ENCODE measurements at places on chromosomes 7 and 10. TPM values are rescaled to one million over a fixed set of nuclear protein-coding genes. Genes with fewer than 3 reads are reported as not detected.

Gene GBX1
- not detected for total RNA-seq

Gene KCP
- 0.52 TPM for total RNA-seq

Gene FXYD4
- 0.37 TPM for total RNA-seq

Gene PTF1A
- not detected for total RNA-seq

Gene ERVW-1
- not detected for total RNA-seq

Gene GPAM
- 9.8 TPM for total RNA-seq

DNA sequence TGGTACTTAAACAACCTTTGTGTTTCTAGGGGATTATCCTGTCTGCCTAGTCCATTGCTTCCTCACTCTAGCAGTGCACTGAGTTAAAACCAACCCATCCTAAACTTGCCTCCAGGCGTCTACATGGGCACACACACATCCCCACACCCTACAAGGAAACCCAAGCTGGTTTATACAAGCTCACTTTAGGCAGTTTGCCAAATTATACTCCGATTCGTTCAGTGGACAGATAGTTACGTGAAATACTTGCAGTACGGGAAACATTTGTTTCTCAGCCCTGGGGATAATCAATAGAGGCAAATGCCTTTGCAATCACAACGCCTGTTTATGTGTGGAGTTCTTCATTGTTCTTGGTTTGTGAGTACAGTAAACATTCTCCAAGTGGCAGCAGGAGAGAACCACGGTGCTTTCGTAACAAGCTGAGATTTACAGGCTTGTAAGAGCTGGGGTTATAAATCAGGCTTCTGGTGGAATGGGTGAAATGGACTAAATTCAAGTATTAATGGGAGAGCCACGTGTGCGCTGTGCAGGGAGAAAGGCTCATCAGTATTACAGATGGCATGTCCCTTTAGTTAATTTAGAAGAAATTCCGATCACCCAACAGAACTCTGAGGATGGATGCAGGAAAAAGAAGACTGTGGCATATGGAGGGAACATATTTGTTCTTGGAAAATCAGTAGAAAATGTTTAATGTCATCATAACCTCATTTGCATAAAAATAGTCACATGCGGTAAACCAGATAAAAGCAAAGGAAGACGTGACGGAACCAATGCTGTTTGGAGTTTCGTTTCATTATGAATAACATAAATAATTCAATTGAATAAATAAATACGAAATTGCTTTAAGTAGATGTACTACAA, 217.1 kb downstream of the GALNT17 start:
- H3K4me3 ChIP-seq: no peak overlapping the region
- H3K4me1 ChIP-seq: no peaks in the 10 kb centered on the region
- H3K27ac ChIP-seq: no peak overlapping the region
- H3K27me3 ChIP-seq: no peaks in the 10 kb centered on the region

DNA sequence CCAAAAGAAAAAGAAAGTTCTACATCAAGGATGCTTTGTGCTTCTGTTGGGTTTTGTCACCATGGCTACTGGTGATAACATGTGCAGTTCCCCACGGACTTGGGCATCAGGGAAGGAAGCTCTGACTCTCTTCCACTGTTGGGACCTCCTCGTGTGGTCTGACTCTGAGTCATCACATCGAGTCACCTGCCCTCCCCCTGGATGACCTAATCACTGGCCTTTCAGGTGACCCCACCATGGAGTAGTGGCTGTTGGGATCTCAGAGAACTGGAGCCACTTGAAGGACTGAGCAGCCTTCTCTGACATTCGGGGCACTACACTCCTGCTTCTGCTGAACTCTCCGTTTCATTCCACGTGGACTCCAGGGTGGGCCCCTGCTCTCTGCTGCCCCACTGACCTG, 60.8 kb upstream of the DOCK1 start:
- H3K27me3 ChIP-seq: no peaks in the 10 kb centered on the region
- DNase-seq: no peak
- H3K4me3 ChIP-seq: no peak overlapping the region

DNA sequence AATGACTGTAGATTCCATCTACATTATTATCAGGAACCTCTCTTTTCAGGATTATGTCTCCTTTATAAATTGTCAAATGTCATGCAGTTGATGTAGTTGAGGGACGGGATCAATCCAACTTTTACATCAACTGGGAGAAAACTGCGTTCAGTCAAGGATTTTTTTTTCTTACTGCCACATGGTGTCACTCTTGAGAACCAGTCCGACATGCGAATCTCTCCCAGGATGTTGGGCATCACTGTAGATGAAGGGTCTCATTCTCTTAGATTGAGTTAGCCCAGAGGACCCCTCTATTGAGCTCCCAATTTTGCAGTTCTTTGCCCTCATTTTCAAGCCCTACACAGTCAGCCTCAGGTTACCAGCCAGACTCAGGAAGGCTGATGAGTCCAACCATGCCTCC, 120.3 kb upstream of the PTPRZ1 start:
- H3K4me3 ChIP-seq: no peak overlapping the region
- H3K4me1 ChIP-seq: no peaks in the 10 kb centered on the region
- H3K36me3 ChIP-seq: no peaks in the 10 kb centered on the region
- no peak overlapping the region for H3K27ac ChIP-seq

- peaks cover 8% of the 10 kb centered on the region for H3K27me3 ChIP-seq
- no peak for DNase-seq
- H3K36me3 ChIP-seq: peaks cover 3% of the 10 kb centered on the region
- H3K4me3 ChIP-seq: no peak overlapping the region
- no peaks in the 10 kb centered on the region for H3K4me1 ChIP-seq
- no peak overlapping the region for H3K27ac ChIP-seq
Measured at GRCh38 chr10:31116226-31116625, 84.6 kb upstream of the ZNF438 start.

DNA sequence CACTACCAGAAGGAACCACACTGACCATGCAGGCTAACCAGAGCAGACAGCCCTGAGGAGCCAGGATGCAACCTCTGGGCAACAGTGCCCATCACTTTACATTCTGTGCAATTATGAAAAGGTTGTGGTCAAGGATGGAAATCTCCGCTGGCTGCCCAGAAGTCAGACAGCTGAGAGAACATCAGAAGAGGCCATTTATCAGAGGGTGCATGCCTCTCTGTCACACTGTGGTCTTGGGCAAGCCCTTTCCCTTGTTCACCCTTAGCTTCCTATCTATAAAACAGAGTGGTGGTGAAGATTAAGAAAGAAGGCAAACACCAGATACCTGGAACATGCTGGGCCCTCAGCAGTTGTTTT, 120.7 kb upstream of the GDF10 start:
- peak; percentile 50 for DNase-seq
- H3K27me3 ChIP-seq: no peaks in the 10 kb centered on the region

DNA sequence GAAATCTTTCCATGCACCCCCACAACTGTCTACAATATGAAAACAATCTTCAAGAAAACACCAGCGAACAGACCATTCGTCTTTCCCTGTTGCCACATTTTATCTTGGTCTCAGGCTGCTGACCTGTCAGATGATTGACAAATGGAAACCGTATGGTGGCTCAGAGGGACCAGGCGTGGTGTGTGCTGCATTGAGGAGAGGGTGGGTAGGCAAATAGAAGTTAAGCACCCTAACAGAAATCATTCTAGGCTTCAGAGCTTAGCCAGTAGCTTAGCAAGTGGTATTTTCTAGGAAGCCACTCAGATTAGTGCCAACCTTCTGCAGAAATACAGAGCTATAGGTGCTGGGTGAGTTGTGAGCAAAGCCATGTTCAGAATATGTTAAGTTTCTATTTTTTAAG, 114.9 kb downstream of the DPP6 start:
- no peak overlapping the region for H3K4me3 ChIP-seq
- no peaks in the 10 kb centered on the region for H3K27me3 ChIP-seq
- no peaks in the 10 kb centered on the region for H3K36me3 ChIP-seq
- H3K4me1 ChIP-seq: no peaks in the 10 kb centered on the region

- H3K27ac ChIP-seq: no peak overlapping the region
- peaks cover 5% of the 10 kb centered on the region for H3K4me1 ChIP-seq
- H3K4me3 ChIP-seq: no peak overlapping the region
- no peaks in the 10 kb centered on the region for H3K27me3 ChIP-seq
- DNase-seq: no peak
- no peaks in the 10 kb centered on the region for H3K36me3 ChIP-seq
Measured at GRCh38 chr10:126137562-126138221, 241.3 kb downstream of the FANK1 start.

DNA sequence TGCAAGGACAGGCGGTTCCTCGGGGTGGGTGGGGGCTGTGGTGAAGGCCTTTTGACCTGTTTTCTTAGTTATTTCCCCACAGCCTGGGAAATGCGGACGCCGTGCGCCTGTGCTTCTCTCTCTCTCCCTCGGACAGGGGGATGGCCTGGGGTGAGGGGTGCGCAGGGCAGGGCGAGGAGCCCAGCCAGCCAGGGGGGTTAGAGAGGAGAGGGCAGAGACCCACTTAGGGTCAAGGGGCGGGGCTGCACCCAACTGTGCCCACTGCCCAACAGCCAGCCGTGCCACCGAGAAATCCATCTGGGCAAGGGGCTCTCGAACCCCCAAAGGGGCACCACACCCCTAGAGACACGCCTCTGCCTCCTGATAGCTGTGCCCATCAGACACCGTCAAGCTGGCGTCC, 53.8 kb downstream of the DPYSL4 start:
- no peaks in the 10 kb centered on the region for H3K27me3 ChIP-seq
- no peak overlapping the region for H3K27ac ChIP-seq
- H3K4me3 ChIP-seq: no peak overlapping the region

DNA sequence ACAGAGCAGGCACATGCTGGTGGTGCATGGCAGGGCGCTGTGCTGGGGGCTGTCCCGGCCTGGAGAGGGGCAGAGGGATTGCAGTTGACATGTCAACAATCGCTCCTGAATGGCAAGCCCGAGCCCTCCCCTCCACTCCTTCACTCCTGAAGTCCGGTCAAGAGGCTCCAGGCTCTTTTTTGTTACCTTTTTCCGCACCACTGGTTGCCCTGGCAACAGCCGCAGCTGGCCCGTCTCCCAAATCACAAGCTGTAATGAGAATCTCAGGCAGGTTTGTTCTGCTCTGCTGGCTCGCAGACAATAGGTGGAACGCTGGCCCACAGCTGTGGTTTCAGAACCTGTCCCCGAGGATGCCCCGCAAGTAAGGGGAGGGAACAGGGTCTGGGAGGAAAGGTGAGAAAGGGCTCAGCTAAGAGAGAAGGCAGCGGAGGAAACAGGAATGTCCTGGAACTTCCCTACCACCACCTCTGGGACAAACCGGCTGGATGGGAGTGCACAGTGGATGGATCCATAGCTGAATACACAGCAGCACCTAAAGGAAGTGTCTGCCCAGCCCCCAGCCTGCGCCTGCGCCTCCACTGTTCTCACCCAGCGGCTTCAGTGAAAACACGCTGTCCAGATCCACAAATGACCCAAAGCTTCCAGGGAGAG, 58.9 kb downstream of the CALML3 start:
- no peak overlapping the region for H3K4me3 ChIP-seq
- H3K27me3 ChIP-seq: peaks cover 44% of the 10 kb centered on the region
- no peaks in the 10 kb centered on the region for H3K4me1 ChIP-seq
- H3K27ac ChIP-seq: no peak overlapping the region
- DNase-seq: no peak
- no peaks in the 10 kb centered on the region for H3K36me3 ChIP-seq

DNA sequence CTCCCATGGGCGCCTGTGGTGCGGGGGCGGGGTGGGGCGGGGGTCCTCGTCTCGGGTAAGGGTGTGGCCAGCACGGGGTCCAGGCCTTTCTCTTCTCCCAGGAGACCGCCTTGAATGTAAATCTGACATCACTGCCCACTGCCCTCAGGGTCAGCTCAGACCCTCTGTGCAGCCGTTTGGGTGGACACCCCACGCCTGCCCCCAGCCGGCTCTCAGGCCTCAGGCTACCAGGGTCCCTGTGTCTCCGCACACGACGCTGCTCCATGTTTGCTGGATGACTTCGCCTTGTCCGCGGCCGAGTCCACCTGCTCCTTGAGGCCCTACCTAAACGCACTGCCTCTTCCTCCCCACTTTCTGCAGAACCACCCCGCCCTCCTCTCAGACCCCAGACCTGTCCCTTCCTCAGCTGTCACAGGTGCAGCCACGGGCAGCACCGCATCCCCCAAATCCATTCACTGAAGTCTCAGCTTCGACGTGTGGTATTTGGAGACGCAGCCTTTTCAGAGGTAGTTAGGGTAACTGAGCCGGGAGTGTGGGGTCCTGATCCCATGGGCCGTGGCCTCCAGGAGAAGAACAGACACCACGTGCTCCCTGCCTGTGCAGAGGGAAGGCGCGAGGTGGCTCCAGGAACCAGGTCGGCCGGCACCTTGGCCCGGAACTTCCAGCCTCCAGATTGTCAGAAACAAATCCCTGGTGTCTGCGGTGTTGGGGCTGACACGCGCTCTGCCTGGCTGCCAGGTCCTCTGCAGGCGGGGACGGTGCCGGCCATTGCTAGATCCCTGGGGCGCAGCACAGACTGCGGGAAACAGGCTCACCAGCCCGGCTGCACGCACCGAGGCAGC, 97.4 kb upstream of the DIP2C start:
- peaks cover 11% of the 10 kb centered on the region for H3K27me3 ChIP-seq
- no peak overlapping the region for H3K4me3 ChIP-seq
- DNase-seq: no peak
- no peak overlapping the region for H3K27ac ChIP-seq
- H3K36me3 ChIP-seq: no peaks in the 10 kb centered on the region
- no peaks in the 10 kb centered on the region for H3K4me1 ChIP-seq

DNA sequence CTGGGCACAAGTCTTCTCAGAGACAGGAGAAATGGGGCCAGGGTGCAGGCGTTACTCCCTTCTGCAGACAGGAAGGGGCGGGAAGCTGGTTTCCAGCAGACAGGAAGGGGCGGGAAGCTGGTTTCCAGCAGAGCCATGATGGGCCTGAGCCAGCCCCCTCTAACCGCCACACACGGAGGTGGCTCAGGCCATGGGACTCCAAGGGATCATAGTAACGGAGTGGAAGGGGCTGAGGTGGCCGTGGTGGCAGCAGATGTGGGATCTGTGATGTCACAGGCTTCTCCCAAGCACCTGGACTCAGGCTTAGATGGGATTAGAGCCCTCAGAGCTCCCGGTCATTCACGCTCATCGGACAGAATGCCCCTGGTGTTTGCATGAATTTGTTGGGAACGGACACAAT, 177.8 kb downstream of the USP6NL start:
- H3K27ac ChIP-seq: no peak overlapping the region
- H3K4me3 ChIP-seq: no peak overlapping the region
- H3K36me3 ChIP-seq: no peaks in the 10 kb centered on the region
- DNase-seq: no peak

DNA sequence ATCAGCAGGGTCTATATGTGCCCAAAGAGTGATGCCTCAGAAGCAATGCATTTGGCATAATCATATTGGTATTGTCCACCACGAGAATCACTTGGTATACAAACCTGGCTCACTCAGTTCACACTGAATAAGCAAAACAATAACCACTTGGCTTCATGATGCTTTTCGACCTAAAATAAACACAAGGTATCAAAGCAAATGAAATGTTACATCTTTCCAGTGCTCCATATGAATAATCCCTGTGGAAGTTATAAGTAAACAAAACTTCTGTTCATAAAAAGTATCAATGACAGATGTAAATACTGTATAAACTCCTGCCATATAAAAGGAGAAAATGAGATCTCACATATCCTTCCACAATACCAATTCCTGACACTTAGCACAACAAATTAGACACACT, 29.8 kb upstream of the EBLN1 start:
- H3K4me1 ChIP-seq: peaks cover 27% of the 10 kb centered on the region
- H3K4me3 ChIP-seq: no peak overlapping the region
- peak overlapping the region; percentile 26 for H3K27ac ChIP-seq
- H3K27me3 ChIP-seq: no peaks in the 10 kb centered on the region

- H3K27ac ChIP-seq: no peak overlapping the region
- no peak overlapping the region for H3K4me3 ChIP-seq
- H3K27me3 ChIP-seq: no peaks in the 10 kb centered on the region
- no peaks in the 10 kb centered on the region for H3K4me1 ChIP-seq
Measured at GRCh38 chr10:130387936-130388580, 251.9 kb downstream of the GLRX3 start.

- H3K36me3 ChIP-seq: no peaks in the 10 kb centered on the region
- peaks cover 12% of the 10 kb centered on the region for H3K4me1 ChIP-seq
- DNase-seq: no peak
- H3K4me3 ChIP-seq: no peak overlapping the region
- peaks cover 2% of the 10 kb centered on the region for H3K27me3 ChIP-seq
Measured at GRCh38 chr10:116785867-116786266, 43.5 kb upstream of the HSPA12A start.
